ENCODE measurements at places on chromosomes 5 and 9. TPM values are rescaled to one million over a fixed set of nuclear protein-coding genes. Genes with fewer than 3 reads are reported as not detected.

DNA sequence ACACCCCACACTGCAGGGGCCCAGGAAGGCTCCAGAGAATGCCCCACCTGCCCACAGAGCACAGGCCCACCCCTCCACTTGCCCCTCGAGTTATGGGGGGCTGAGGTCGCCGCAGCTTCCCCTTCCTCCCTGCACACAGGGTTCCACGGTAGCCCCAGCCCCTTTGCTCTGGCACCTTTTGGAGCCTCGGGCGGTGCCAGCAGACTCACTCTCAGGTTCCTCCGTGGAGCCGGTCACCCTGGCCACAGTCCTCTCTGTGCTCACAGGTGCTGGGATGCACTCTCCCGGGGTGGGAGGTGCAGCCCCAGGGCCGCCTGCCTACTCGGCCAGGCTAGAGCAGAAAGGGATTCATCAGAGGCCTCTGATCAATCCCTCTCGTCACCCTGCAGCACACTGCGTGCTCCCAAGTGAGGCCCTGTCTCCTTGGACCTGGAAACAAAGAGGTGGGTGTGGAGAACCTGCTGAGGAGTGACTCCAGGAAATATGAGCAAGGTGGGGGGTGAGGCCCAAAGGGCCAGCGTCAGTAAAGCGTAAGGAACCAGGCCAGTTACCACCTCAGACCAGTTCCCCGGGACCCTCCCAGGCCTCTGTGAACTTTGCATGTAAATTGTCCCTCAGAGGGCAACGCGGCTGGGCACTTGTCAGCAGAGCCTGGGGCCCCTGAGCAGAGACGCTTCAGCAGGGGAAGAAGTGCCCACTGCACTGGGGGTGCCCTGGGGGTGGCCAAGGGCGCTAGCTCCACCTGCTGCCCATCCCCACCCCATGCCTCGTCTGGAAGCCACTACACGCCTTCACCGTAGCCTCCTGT, 167.8 kb downstream of the OLFM1 start:
- DNase-seq, result no peak

DNA sequence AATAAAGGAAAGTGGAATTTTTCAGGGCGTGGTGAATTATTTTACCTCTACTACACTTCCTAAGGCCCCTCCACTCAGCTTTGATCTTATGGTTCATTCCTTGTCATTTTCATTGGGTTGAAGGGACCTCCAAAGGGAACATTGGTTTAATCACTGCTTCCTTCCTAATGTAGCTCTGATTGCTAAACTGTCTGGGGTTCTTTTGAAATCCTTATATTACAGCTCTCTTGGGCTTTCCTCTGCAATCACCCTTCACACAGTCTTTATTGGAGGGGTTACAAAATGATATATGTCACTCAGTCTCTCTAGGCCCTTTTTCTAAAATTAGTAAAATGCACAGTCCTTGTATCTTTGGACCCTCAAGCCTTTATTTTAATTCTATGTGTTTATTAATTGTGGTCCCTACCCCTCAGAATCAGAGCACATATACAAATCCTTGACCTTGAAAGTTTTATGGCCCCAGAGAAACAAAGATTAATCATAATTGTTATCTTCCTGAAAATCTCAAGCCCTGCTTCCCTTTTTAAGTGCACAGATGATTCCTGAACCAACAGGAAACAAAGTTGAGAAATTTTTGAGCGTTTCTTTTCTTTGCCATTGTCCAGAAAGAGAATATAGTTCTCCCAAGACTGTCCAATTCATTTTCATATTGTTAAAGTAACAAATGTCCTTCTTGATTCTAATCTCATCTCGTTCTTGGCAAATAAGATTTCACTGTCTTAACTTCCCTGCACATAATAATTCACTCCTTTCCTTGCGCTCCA, 330.0 kb downstream of the ARRDC3 start:
- no peak for DNase-seq

GRCh38 chr9:96619491-96620180, at the start of gene CDC14B:
Gene CDC14B, minus strand, starts transcription at chr9:96619843. Its CDS starts 465 bp downstream, at chr9:96619378.
- DNase-seq, result peak; percentile 97

Gene LSM11
- total RNA-seq, result 10.9 TPM

- DNase-seq, result no peak
Measured at GRCh38 chr5:140996060-140996459, 29.8 kb downstream of the PCDHAC2 start.

GRCh38 chr5:81269751-81270393, 31.5 kb upstream of the ZCCHC9 start:
- DNase-seq, result peak; percentile 19

- DNase-seq, result no peak
Measured at GRCh38 chr5:138053554-138053953, 20.7 kb upstream of the FAM13B start.

All from SJCRH30 (cell line).